Right ventricle myocardium superior (tissue), 1 donor: ENCODE measurements at places on chromosomes 1 and 21.
A peak's percentile ranks its signal among the peaks of the same experiment; 100 is the strongest.

- DNase-seq, result peak; percentile 68
Measured at GRCh38 chr1:68623700-68624099, 126.8 kb upstream of the DEPDC1 start.

DNA sequence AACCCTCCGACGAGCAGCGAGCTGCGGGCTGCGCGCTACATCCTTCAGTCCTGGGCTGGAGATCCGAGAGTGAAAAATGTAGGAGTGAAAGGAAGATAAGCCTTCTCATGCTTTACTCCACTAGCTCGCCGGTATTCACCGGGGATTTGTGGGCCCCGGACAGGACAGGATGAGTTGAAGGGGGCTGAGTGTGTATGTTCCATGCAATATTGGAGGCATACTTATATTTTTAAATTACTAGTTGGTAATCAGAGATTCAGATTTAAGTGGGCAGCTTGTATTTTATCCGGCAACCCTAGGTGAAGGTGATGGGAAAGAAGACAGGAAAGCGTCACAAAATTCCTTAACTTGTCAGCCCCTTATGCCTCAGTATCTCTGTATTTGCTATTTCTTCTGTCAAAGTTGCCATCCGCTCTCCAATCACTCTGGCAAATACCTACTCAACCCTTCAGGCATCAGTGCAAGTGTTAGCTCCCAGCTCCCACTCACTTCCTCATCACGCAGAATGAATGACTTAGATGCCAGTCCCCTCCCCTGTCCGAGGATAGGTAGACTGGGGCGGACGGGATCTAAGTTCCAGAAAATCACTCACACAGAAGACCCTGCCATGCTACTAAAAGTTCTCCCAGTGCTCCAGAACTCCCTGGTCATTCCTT, 503 bp upstream of the PIGM start:
- DNase-seq, result no peak

GRCh38 chr1:77624102-77624501, 58.4 kb downstream of the ZZZ3 start:
- no peak for DNase-seq

DNA sequence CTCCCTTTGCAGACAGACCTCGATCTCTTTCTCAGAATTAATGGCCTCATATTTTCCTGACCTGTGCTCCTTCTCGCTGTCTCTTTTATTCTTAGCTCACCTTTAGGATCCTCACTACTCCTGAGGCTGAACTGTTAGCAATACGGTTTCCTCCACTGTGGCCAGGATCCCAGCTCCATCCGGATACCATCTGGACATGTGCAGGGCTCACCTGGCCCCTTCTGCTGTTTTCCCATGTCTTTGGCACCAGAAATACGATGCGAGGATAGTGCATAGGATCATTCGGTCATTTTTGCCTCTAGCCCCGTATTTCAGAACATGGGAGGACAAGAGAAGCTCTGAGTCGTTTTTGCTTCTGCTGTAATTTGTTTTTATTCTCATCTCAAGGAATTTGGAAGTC, 108.5 kb upstream of the KIF26B start:
- DNase-seq, result no peak

- peak; percentile 36 for DNase-seq
Measured at GRCh38 chr1:33302325-33302724, 18.6 kb downstream of the A3GALT2 start.
